Gastroesophageal sphincter (tissue), 4 donors: ENCODE measurements at places on chromosomes 1 and 21. TPM values are rescaled to one million over a fixed set of nuclear protein-coding genes. Genes with fewer than 3 reads are reported as not detected.

The SLC25A44 gene
- 9.4 TPM for total RNA-seq

The DCST2 gene
- total RNA-seq: 0.35 TPM

The AQP10 gene
- total RNA-seq: not detected

The CHI3L1 gene
- total RNA-seq: 3.4 TPM

The OTUD7B gene
- total RNA-seq: 49.6 TPM

The HTR1D gene
- total RNA-seq: not detected

The ARPC5 gene
- 69.0 TPM for total RNA-seq

The HORMAD1 gene
- 1.6 TPM for total RNA-seq

The CHML gene
- 9.7 TPM for total RNA-seq

The FAM177B gene
- total RNA-seq: not detected

The FAM163A gene
- total RNA-seq: not detected

The SPATA46 gene
- total RNA-seq: not detected

The CAMTA1 gene
- total RNA-seq: 158 TPM

The PTCH2 gene
- total RNA-seq: 0.54 TPM

The C1orf53 gene
- total RNA-seq: not detected

The PDZK1IP1 gene
- total RNA-seq: not detected

The AMIGO1 gene
- total RNA-seq: 7.7 TPM

The OR2L3 gene
- total RNA-seq: not detected

The CYP4A11 gene
- not detected for total RNA-seq

The GPX7 gene
- 18.5 TPM for total RNA-seq

The HES2 gene
- not detected for total RNA-seq

The NTMT2 gene
- not detected for total RNA-seq

The ATAD3C gene
- 1.1 TPM for total RNA-seq

The C1orf94 gene
- total RNA-seq: not detected

The LRRC71 gene
- not detected for total RNA-seq

The SCAF4 gene
- total RNA-seq: 15.7 TPM

The CFHR5 gene
- total RNA-seq: not detected

The APCS gene
- not detected for total RNA-seq

The RIIAD1 gene
- total RNA-seq: not detected

The ZMYND12 gene
- 0.31 TPM for total RNA-seq

The MPL gene
- total RNA-seq: 1.1 TPM

The CD5L gene
- 0.40 TPM for total RNA-seq

The CRYAA gene
- total RNA-seq: not detected

The PCBP3 gene
- 5.1 TPM for total RNA-seq

The GRIK3 gene
- total RNA-seq: 3.1 TPM

The S100A7A gene
- total RNA-seq: 0.79 TPM

The PPFIA4 gene
- total RNA-seq: 2.2 TPM

The CEP350 gene
- total RNA-seq: 80.4 TPM

The MAN1C1 gene
- 20.0 TPM for total RNA-seq

The DDR2 gene
- total RNA-seq: 231 TPM
